ENCODE measurements at places on chromosomes 5 and 9. TPM values are rescaled to one million over a fixed set of nuclear protein-coding genes. Genes with fewer than 3 reads are reported as not detected.

DNA sequence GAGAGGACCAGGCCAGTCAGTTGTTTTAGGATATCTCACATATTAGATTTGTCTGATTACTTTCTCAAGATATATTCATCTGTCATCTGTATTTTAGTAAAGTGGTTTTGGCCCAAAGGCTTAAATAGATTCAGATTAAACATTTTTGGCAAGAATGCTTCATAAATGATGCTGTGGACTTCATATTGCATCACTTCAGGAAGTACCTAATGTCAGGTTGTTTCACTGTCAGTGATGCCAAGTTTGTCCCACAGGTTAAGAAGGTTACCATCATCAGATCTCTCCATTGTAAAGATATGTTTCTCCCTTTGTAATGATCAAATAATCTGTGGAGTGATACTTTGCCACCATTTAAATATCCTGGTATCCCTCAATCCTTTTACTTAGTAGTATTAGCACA is 37.3 kb downstream of the ERCC6L2 start:
- DNase-seq, result no peak

DNA sequence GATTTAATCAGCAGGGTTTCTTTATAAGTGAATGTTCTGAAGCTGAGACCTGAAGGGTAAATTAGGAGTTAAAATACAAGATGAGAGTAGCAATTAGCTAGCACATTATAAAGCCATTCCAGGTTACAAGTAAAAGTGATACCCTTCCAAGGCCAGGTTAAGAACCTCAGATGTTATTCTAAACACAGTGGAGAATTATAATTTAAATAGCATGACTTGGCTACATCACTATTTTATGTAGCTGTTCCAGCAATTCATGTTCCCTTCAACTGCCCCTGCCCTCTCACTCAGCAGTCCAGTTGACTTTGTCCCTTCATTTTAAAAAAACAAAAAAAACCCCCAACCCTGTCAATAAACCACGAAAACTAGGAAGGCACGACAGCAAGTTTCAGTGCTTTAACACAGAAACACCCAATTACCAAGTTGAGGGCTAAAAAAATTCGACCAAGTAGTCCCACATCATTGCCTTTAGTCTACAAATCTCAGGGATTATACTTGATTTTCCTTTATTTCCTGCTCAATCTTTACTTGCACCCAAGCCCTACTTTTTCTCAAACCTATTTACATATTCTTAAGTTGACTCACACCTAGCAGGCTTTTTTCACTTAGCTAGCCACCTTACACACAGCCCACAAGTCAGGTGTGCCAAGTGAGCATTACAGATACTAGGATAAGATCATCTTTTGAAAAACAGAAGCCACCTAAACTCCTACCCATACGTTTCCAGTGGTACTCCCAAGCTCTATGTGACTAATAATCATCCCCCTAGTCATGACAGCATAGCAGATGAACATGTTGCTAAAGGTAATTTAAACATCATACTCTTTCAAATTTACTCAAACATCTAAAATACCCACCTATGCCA is 3.4 kb downstream of the RPL37 start:
- no peak for DNase-seq

DNA sequence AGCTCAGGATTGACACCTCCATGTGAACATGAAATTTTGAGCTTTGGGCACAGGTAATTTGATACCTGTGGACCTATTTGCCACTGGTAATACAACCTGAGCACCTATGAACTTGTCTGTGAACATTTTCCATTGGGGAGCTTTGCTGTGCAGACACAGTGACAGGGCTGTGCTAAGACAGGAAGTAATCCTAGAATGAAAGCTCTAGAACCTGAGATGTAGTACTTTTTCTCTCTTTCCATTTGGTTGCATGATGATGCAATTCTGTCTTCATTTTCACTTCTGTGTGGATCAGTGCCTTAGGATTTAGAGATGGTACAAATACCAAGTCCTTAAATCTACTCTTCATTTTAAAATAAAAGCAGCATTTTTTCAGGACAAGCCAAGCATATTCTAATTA is 216.9 kb downstream of the NR3C1 start:
- DNase-seq, result no peak

Gene TAF11L5
- not detected for total RNA-seq

GRCh38 chr5:9454012-9454481 is 91.8 kb downstream of the SEMA5A start:
- no peak for DNase-seq

Gene PTGR1
- 39.8 TPM for total RNA-seq

DNA sequence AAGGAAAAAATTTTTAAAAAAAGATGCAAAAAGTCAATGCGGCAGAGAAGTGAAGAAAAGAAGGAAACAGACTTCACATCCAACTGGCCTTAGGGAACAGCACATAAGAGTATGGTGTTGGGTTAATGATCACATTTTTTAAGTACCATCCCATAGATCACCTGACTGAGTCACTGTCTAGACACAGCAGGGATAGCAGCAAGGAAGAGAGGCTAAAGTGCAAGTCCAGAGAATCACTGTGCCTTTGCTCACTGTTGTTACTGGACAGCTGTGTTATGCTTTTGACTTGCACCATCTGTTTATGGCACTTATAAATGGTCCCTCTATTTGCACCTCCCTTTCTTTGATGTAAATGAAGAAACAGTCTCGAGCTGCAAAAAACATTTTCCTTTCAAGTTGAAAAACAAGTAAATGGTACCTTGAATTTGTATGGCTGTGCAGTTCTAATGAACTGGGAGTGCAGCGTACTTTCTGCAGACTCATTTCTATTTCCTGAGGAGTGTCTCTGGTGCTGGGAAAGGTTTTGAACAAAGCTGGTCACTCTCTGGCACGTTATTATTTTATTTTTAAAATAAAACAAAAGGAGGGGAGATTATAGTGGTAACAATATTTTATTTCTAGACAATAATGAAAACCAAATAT is 84.2 kb downstream of the TRPM6 start:
- DNase-seq, result no peak

Measured in HT-29 (cell line).